ENCODE measurements at places on chromosomes 3 and 15. TPM values are rescaled to one million over a fixed set of nuclear protein-coding genes. Genes with fewer than 3 reads are reported as not detected.

- DNase-seq, result no peak
Observed at GRCh38 chr15:56356616-56357015, 8.6 kb upstream of the TEX9 start.

The CHDH gene
- polyA plus RNA-seq, result 0.90 TPM

The GPR149 gene
- polyA plus RNA-seq, result not detected

The CCDC33 gene
- polyA plus RNA-seq, result not detected

DNA sequence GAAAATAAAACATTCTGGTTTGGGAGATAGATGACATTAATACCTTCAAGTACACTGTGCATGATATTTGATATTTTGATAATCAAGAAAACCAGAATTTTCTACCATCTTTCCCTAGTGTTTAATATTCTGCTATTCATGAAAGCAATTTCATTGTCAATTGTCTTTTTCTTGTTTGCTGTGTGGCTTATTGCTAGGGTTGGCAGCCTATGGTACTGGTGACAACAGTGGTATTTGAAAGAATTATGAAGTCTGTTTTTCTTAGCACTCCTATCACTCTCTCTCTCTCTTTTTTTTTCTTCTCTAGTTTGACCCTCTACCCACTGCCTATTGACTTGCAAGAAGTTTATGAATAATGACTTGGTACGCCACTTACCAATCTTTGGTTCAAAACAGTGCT, 15.4 kb downstream of the RNF13 start:
- DNase-seq, result no peak

DNA sequence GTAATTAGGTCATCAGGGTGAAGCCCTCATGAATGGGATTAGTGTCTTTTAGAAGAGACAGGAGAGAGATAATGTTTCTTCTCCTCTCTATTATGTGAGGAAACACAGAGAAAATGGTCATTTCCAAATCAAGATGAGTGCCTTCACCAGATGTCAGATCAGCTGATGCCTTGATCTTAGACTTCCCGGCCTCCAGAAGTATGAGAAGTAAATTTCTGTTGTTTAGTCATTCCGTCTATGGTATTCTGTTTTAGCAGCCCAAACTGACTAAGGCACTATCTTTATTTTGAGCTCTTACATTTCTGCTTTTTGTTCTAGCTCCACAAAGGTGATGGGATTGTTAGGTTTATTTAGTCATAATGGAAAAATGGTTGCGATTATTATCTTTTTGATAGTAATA, 273.2 kb upstream of the GADL1 start:
- no peak for DNase-seq

- DNase-seq, result no peak
Observed at GRCh38 chr15:40600956-40601355, 6.9 kb downstream of the KNL1 start.

DNA sequence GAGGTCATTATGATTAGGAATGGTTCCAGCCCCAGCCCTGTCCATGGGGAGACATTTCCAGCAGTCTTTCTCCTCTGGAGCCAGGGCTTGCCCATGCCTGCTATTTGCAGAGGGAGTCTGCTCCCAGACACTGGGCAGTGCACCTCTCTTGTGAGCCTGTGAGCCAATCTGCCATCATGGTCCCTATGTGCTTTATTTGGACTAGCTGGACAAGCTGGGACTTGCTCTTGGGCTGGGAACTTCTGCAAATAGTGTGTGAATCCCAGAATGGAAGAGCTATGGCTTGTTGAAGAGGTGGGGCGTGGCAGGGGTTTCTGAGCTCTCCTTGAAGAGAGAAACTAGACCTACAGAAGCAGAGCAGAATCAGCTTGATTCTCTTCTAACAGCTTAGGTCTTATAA, 53.7 kb upstream of the KY start:
- no peak for DNase-seq

The FMN1 gene
- polyA plus RNA-seq, result not detected

DNA sequence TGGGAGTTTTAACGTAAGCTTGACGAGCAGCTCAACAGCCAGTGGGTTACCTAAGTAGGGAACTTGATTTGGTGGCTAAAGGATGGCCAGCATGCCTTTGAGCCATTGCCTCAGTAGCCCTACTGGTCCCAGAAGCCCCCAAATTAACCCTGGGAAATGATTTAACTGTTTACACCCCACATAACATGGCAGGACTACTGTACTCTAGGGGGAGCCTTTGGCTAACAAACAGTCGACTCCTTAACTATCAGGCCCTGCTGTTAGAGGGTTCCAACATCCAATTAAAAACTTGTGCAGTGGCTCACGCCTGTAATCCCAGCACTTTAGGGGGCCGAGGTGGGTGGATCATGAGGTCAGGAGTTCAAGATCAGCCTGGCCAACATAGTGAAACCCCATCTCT, 9.4 kb upstream of the SMCO1 start:
- peak; percentile 34 for DNase-seq

DNA sequence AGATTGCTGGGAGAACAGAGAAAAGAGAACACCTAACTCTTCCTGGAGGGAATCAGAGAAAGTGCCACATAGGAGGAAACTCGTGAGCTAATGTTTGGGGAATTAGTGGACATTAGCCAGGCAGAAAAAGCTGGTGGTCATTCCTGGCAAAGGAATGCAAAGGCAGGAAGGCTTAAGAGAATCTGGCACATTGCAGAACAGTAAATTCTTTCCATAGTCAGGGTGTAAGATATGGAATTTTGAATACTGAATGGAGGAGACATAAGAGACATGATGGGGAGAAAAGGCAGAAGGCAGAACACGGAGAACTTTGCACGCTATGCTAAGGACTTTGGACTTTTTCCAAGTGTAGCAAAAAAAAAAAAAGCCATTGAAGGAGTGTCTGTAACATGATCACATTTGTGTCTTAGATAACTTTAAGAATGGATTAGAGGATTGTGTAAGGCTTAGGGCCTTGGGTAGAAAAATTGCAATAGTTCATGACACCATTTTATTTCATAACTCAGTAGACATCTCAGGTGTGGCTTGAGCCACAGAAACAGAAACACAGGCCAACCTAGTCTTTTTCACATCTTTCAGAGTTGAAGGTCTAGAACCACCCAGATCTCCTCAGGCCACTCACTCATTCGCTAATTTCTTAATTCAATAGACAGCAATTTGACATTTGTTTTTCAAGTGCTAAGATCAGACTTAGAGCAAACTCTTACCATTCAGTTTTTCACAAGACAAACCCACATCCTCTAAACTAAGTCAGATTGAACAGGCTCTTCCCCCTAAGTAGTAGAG, 31.2 kb upstream of the CCDC80 start:
- DNase-seq, result no peak

- no peak for DNase-seq
Observed at GRCh38 chr3:123540285-123540684, 44.6 kb downstream of the HACD2 start.

The CHRM5 gene
- not detected for polyA plus RNA-seq

DNA sequence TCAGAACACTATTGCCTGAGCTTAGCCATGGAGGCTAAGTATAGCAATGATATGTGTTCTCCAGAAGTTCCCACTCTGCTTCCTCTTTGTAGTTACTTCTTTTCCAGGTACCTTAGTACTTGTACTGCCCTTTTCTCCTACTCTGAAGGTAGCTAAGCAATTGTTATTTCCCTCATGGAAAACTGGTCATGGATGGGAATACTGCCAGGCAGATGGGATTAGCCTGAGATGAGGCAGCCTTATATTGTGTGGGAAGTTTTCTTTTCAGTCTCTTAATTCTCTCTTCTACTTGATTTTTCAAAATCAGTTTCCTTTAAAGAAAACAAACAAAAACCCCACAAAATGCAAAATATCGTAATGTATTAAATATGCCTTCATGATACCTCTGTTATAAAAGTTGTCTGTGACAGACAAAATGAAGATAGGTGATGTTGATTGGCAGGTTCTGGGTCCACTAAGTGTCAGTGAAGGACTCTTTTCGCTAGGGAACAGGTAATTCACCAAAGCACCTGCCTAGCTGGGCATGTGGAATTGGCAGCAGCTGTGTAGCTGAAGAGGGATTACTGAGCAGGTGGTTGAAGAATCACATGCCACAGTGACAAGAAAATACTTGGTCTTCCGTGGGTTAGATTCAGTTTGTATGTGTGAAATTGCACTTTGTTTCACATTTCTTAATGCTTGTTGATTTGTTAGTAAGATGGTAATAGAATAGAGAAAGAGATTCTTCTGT, 4.1 kb downstream of the ZNF609 start:
- DNase-seq, result no peak

DNA sequence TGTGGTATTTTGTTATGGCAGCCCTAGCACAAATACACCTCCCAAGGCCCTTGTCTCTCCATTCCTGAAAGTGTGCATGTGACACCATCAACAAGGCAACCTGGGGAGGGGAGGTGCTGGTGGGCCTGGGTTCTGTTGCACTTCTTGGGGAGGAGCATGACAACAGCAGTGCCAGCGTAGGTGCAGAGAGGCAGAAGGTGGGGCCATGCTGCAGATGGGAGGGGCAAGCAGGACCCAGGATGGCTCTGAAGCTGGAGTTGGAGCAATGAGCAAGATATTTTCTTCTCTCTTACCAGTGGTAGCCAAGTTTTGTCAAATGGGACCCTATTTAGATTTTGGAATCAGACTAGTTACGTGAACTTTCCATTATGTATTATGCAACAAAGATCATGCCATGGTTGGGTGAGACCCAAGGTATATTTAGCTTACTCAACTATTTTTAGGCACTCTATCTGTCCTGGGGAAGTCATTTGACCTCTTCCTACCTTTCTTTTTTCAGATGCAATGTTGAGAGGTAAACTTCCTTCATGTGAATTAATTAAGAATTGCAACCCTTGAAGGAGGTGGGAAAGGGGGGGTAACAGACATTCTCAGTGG, 3.4 kb downstream of the FYCO1 start:
- DNase-seq, result no peak

- DNase-seq, result peak; percentile 99
Observed at GRCh38 chr15:96273317-96274086, 57.0 kb upstream of the NR2F2 start.

The SHF gene
- polyA plus RNA-seq, result 0.85 TPM

The LRTM1 gene
- not detected for polyA plus RNA-seq

The GHRL gene
- 0.16 TPM for polyA plus RNA-seq
